ENCODE measurements at places on chromosomes 16 and 17.

DNA sequence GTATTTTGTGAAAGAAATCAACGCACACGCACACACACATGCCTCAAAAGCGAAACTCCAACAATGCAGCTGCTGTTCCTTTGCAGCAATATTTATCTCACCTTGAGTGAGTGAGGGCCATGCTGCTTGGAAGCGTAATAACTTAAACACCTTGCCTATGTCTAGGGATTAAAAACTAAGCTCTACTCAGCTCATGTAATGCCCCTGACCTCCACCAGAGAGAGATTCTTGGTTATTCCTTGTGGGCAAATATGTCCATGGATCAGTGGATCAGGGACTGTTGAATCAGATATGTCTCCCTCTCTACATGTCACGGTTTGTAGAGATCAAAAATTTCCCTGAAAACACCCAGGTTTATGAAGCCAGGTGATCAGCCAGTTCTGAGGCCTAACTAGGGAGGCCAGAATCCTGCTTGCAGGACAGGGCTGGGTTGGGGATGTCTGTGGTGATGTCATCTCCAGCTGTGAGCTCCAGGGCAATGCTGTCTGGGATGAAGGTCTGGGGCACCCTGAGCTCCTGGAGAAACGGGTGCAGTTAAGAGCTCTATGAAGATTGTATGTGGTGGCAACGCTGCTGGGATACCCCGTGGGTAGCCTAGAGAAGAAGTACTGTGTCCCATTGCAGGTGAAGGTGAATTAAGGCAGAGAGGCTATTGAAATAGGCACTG lies 149.4 kb downstream of the KCNJ12 start:
- DNase-seq: no peak

DNA sequence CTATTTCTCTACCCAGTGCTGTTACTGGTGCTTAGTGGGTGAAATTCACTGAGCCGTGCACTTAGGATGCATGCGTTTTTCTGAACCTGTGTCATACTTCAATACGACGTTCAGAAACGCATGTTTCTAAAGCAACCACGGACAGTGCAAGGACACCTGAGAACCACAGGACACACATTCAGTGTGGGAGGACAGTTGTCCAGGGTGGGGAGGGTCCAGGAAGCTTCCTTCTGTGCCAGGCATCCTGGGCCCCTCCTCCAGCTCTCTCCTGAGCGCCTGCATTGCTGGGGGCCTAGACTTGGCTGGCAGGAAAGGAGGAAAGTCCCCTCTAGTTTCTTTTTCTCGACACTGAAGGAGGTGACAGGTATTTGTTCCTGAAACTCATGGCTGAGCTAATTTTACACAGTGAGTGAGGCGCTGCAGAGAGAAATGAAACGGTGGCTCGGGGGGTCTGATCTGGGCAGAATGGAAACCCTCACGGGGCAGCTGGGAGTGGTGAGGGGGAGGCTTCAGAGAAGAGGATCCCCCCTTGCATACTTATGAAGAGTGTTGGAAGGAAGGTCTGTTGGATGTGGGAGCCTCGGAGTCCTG lies 89.9 kb downstream of the IRF8 start:
- DNase-seq: no peak

DNA sequence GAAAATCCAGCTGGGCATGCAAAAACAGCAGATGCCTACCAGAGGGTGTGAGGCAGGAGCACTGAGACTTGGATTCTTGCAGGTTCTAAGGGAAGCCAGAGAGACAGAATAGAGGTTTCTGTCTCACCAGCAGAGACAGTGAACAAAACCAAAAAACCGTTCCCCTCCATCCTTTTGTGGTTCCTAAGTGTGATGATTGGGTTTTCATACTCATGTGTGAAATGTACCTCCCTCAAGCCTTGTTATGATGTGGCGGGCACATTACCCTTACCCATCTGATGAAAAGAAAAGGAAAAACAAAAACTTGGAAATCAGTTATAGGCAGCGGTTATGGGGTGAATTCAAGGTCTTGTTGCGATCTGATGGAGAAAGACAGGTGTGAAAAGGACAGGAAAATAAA lies 172.6 kb upstream of the CDH13 start:
- DNase-seq: no peak

GRCh38 chr17:7191069-7191468 lies 11.9 kb upstream of the ASGR1 start:
- no peak for DNase-seq

GRCh38 chr16:52407778-52408177 lies 139.2 kb downstream of the TOX3 start:
- DNase-seq: no peak

DNA sequence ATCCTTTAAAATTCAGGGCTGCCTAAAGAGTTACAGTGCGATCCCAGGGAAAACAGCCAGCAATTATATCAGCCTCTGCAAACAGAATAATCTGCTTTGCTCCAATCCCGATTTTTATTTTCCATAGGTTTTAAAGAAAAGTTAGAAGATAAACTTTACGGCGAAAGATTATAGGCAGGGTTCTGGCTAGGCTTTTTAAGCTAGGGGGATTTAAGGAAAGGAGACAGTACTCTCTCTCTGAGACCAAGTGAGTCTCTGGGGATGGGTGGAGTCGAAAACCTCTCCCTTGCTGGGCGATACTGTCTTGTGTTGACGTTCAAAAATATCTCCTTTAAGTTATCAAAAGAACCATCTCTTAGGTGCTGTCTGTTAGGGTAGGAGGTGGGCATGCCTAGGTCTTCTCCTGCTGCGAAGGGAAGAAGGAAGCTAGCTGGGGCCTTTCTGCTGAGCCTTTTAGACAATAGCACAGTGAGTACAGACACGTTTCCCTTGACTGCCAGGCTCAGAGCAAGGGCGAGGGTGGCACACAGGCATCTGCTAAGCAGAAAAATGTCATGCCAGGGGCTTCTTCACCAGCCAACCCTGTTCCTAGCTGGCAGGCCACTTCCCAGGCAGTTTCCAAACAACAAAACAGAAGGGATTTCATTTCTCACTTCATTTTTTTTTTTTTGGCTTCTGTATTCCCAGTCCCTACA lies 167.9 kb upstream of the MAF start:
- DNase-seq: no peak

DNA sequence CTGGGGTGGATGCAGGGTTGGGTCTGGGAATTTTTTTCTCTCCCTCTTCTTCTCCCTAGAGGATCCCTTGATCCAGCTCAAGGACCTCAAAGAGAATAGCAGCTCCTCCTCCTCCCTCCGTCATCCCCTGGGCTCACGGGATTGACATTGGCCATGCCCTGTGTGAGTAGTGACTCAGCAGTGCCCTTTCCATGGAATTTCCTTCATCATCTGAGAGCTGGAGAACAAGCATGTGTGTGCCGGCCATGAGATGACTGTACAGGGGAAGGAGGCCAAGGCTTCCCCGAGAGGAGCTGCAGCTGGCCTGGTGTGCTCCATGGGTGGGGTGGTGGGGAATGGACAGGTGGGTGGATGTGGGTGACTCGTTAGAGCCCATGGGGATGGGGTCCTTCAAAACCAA lies 8.9 kb upstream of the WSCD1 start:
- DNase-seq: no peak

GRCh38 chr16:89361751-89362539 lies 128.4 kb downstream of the ANKRD11 start:
- DNase-seq: no peak

- DNase-seq: no peak
Observed at GRCh38 chr17:20992987-20993862, 49.6 kb downstream of the USP22 start.

DNA sequence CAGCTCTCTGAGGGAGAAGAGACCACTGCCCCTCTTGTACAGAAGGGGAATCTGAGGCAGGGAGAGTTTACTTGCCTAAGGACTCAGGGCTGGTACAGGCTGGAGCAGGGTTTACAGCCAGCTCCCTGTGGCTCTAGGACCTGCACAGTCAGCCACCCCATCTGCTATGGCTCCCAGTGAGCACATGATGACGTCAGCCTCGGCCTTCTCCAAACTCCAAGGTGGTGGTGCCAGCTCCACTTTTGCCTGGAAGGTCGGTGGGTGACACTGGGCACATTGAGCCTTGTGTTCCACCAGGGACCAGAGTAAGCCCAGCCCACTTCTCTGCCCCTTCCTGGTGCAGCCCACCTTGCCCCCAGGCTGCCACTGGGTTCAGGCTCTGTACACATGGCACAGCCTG lies 202.2 kb downstream of the ENGASE start:
- DNase-seq: no peak

DNA sequence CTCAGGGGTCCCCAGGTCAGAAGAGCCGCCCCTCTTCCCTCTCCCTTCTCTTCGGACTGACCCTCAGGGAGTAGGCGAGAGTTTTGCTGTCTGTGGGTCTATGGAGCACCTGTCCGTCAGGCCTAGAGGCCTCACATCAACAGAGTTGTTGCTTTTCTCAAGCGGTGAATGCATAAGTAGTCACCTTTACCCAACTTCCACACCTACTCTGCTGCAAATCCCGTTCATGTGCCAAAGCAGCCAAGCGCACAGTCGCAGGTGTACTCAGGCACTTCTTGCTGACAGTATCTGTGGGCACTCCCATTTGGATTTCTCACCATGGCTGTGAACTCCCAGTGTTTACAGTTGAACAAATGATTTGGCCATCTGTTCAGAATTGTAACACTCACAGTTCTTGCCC lies 4.0 kb upstream of the FA2H start:
- DNase-seq: no peak

DNA sequence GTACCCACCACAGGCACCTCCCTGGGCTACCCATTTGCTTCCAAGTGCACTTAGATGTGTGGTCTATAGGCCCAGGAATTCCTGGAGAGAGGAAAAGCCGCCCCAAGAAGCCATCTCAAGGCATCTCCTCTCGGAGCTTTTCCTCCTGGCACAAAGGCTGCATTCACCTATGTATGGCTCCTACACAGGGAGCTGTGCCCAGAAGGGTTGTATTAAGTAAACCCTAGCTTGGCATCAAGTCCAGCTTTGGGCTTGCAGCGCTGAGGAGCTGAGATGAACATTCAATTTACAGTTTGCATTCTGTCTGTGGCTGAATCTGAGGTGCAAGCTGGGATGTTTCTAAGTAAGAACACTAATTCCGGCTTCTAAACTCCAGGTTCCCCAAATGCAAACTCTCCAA lies 81.3 kb downstream of the CDYL2 start:
- no peak for DNase-seq

DNA sequence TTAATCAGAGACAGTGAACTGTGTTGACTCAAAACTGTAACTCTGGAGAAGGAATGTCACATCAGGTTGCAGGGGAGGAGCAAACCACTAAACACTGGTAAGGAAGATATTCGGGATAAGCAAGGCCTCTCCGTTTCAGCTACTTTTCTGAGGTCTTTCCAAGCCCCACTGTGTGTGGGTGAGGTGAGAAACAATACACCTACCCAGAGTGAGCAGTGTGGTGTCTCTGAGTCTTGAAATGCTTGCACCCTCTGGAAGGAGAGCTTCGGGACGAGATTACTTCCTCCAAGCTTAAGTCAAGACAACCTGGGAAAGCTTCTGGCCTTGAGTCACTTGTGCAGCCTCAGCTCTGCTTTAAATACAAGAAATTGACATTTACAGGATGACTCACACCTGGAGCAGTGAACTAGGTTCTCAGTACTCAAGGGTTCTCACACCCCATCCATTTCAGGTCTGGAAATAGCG lies 2.5 kb upstream of the MAP3K14 start:
- no peak for DNase-seq

GRCh38 chr17:20930081-20930760 lies 112.6 kb downstream of the USP22 start:
- DNase-seq: no peak

DNA sequence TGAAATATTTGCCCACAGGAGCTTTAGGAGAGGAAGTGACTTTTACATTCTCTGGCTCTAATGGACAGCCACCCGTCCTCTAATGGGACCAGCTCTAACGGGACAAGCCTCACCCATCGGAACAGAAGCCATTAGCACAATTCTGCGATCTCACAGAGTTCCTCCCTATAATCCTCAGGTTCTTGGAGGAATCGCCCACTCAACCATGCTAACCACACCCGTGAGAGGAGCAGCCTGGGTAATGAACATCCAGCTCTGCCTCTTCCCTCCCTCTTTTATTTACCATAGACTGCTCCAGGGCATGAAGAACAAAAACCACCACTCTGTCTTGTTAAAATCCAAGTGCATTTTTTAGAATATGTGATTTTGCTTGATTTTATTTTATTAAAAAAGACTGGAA lies 6.8 kb downstream of the SLC35B1 start:
- no peak for DNase-seq

DNA sequence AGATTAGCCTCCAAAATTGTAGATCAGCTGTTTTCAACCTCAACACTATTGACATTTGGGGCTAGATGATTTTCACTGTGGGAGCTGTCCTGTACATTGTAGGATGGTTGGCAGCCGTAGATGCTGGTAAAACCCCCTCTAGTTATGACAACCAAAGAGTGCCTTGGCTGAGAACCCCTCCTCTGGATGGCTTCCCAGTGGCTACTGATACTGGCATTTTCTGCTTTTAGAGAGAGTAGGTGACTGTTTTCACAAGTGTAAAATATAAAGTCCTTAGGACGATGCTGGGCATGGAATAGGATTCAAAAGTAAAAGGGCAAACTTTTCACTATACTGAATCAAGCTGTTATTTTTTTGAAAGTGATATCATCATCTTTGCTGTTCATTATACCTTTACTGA lies 1048.8 kb upstream of the EEF2KMT start:
- DNase-seq: no peak

DNA sequence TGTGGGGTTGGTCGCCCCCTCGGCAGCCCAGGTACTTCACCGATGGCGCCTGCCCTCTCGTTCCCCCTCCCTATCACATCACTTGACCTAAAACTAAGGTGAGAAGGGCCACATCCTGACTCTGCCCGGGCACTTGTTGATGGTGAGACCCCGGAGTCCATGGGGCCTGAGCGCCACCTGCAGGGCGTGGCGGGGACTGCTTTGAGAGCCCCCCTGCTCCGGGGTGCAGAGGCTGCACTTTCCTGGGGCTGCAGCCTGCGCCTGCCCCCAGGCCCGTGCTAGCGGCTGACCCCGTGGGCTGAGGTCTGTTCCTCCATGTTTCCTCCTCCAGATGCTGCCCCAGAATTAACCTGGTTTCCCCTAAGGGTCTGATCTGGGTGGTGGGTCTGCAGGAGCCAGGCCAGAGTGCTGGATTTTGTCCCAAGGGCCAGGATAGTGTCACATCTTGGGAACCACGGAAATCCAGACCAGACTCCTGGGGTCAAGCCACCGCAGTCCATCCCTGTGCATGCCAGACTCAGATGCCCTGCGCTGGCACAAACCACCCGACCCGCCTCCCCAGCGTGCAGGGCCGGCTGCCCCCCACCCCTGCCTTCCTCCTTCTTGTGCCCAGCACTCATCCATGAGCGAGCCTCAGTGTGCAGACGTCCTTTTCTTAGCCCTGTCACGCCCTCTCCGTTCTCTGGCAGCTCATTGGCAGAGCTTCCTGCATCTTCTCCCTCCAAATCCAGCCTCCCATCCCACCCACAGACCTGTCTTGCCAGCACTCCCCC lies 2.7 kb downstream of the NDUFAF8 start:
- DNase-seq: no peak
